Urinary bladder (tissue), 4 donors: ENCODE measurements at places on chromosomes 3 and 15. TPM values are rescaled to one million over a fixed set of nuclear protein-coding genes. Genes with fewer than 3 reads are reported as not detected.

HYAL3 gene
- polyA plus RNA-seq, result 3.0 TPM

GABRR3 gene
- polyA plus RNA-seq, result 0.01 TPM

PPM1L gene
- polyA plus RNA-seq, result 20.2 TPM

TRIP4 gene
- 20.9 TPM for polyA plus RNA-seq

RAD51 gene
- 0.98 TPM for polyA plus RNA-seq

ANKRD34C gene
- polyA plus RNA-seq, result not detected

PLA2G4F gene
- polyA plus RNA-seq, result 2.7 TPM

LCTL gene
- polyA plus RNA-seq, result not detected

FOXB1 gene
- polyA plus RNA-seq, result 0.03 TPM

CCDC39 gene
- 0.14 TPM for polyA plus RNA-seq

COX5A gene
- 259 TPM for polyA plus RNA-seq

CSTA gene
- 12.4 TPM for polyA plus RNA-seq

P4HTM gene
- 31.6 TPM for polyA plus RNA-seq

LDHAL6B gene
- polyA plus RNA-seq, result not detected

PARP9 gene
- polyA plus RNA-seq, result 24.1 TPM

THRB gene
- polyA plus RNA-seq, result 8.3 TPM

GOLGA6A gene
- 0.06 TPM for polyA plus RNA-seq

ADAMTS9 gene
- 20.7 TPM for polyA plus RNA-seq

GOLGA6L10 gene
- polyA plus RNA-seq, result 1.1 TPM

ARPIN gene
- 17.5 TPM for polyA plus RNA-seq

FAM174B gene
- 12.3 TPM for polyA plus RNA-seq

USP8 gene
- polyA plus RNA-seq, result 34.5 TPM

ARGFX gene
- polyA plus RNA-seq, result not detected

PCOLCE2 gene
- 82.8 TPM for polyA plus RNA-seq

RPL39L gene
- 21.2 TPM for polyA plus RNA-seq

TUSC7 gene
- polyA plus RNA-seq, result not detected

TNFAIP8L3 gene
- polyA plus RNA-seq, result 31.2 TPM

GOLGA8G gene
- not detected for polyA plus RNA-seq

CPEB1 gene
- 11.0 TPM for polyA plus RNA-seq

NEIL1 gene
- 21.3 TPM for polyA plus RNA-seq

BMF gene
- 7.8 TPM for polyA plus RNA-seq

AADACL2 gene
- polyA plus RNA-seq, result 1.4 TPM

FBXO45 gene
- polyA plus RNA-seq, result 6.0 TPM

LRRC15 gene
- 0.08 TPM for polyA plus RNA-seq

PLA2G4D gene
- 0.03 TPM for polyA plus RNA-seq

CTXN2 gene
- polyA plus RNA-seq, result 0.06 TPM
